ENCODE measurements at places on chromosomes 2 and 18.

- no peak for DNase-seq
These were observed 524.6 kb upstream of the SETBP1 start for GRCh38 chr18:44156126-44156525.

- DNase-seq, result no peak
These were observed 35.0 kb downstream of the NEURL3 start for GRCh38 chr2:96470109-96470508.

- DNase-seq, result no peak
These were observed 19.3 kb downstream of the PDE6D start for GRCh38 chr2:231761735-231762134.

- DNase-seq, result peak; percentile 77
These were observed 106.4 kb downstream of the POLR1A start for GRCh38 chr2:85999061-85999831.

GRCh38 chr2:44684559-44684958 is 256.9 kb upstream of the SIX3 start:
- DNase-seq, result no peak

DNA sequence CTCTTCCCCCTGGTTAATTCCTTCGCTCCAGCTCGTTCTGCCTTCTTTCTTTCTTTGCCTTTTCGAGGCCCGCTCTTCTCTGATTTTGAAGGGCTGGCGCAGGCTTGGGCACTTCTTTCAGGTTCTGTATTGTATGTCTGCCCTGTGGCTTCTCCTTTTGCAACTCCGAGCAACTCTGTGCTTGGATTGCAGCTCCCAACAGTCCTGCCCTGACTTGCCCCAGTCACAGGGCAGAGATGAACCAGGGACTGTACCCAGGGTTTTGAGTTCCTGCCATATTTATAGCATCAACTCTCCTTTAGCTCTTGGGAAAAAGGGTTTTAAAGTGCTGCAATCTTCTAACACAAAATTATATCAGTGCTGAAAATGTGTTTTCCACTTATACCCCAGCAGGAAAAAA is 31.1 kb upstream of the CD8A start:
- no peak for DNase-seq

DNA sequence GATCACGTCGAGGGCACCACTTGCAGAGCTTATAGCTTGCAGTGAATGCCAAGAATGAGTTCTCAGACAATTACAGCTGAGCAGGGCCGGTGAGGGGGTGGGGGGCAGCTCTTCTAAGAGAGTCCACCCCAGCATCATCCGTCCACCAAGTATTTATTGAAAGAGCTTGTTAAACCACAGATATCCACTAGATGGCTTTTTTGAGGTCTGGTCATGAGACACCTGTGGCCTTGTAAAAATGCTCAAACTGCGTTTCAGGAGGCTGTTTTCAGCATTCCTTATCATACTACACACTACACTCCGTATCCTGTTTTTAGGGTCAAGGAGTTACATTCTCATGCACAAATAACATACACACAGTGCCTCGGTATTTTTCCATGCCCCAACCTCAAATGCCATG is 51.5 kb downstream of the DNAJC10 start:
- DNase-seq, result peak; percentile 10

- DNase-seq, result no peak
These were observed 98.3 kb upstream of the LDLRAD4 start for GRCh38 chr18:13120255-13120654.

- no peak for DNase-seq
These were observed 9.7 kb downstream of the SNED1 start for GRCh38 chr2:241007880-241008710.

DNA sequence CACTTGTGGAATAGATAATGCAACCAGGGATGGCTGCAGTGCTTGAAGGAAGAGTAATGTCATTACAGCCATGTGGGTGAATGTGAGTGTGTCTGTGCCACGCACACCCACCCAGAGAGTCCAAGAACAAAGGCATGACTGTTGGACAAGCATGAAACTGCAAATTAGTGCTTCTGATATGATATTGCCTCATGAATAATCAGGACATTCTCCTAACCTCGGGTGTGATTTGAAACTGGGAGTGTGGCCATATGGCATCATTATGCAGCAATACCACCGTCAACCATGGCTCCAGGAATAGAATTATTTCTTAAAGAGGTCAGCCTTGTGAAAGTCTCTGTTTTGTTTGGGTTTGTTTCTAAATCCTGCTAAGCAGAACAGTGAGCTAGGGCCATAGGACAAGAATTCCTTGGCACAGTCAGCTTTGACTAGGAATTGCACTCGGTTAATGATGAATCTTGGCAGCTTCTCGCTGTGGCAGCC is 678.0 kb upstream of the RAB6C start:
- no peak for DNase-seq

DNA sequence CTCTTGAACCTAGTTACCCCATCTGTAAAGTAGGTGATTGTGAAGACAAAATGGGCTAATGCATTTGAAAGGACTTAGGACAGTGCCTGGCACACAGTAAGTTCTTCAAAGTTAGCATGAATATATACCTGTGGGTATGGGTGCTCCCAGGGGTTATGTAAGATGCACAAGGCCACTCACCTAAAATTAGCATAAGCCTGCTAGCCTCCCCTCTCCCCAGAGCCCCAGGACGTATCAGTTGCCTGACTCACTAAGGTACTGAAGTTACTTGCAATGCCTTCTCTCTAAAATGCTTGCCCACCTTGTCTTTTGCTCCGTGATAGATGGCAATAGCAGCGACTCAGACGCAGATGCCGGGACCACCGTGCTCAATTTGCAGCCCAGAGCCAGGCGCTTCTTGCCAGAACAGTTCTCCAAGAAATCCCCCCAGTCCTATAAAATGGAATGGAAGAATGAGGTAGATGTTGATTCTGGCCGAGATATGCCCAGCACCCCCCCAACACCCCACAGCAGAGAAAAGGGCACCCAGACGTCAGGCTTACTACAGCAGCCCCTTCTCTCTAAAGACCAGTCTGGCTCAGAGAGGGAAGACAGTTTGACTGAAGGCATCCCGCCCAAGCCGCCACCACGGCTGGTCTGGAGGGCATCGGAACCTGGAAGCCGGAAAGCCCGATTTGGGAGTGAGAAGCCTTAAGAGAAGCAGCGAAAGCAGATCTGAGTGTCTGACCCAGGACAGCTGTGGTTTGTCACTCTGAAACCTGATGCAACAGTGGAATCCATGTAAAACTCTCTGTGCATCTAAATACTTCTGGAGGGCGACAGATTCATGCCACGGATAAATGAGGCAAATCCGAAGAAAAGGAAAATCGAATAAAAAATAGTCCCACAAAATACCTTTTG is 53.8 kb upstream of the TMEM182 start:
- no peak for DNase-seq

DNA sequence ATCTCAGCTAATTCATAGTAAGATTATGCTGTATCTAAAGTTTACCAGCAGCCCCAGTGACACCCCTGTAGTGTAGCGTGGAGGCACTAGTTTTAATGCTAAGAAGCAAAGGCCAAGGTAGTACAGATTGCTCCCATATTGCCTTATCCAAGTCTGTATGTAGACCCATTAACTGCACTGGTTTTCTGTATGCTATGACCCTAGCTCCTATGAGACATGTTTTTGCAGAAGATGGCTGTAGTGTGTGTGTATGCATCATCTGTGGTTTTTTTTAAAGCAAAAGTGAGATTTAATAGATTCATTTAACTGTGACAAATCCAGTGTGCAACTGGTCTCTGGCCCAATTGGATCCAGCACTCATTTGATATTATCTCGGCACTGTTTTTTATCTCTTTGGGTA is 86.5 kb downstream of the HAUS1 start:
- DNase-seq, result no peak

DNA sequence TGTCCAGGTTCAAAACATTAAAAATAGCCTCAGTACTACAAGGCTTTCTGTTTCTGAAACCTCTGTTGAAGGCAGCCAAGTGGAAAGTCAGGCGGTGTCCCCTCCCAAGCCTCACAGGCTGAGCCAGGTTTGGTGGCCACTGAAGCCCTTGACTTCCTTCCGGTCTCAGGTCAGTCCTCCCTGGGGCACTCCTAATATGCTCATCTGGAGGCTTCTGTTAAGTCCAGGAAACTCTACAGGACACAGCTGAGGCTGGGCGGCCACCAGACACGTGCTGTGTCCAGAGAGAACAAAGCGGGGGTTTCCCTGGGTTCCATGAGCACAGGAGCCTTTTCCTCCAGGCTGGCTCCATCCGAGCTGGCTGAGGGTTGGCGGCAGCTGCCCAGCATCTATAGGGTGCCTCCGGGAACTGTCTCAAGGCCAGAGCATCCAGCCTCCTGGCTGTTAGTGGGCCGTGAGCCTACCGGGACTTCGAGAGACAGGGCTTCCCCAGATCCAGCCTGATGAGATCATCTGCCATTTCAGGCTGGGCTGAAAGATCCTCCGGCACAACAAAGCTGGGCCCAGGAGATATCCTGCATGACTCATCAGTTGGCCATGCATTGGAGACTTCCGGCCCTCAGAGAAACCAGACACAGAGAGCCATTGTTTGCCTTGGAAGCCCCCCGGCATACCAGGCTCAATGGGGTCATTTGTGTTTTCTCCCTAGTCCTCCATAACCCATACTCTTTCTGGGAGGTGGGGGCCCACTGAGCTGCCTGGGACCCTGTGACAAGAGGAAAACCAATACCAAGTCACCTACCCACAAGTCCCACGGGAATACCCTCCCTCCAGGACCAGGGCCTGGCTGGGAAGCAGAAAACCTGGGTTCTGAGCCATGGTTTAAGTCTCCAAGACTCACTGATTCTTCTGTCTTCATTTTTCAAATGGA is 71.7 kb downstream of the HS1BP3 start:
- DNase-seq, result no peak

- DNase-seq, result no peak
These were observed 37.9 kb upstream of the ASB1 start for GRCh38 chr2:238388794-238389193.

DNA sequence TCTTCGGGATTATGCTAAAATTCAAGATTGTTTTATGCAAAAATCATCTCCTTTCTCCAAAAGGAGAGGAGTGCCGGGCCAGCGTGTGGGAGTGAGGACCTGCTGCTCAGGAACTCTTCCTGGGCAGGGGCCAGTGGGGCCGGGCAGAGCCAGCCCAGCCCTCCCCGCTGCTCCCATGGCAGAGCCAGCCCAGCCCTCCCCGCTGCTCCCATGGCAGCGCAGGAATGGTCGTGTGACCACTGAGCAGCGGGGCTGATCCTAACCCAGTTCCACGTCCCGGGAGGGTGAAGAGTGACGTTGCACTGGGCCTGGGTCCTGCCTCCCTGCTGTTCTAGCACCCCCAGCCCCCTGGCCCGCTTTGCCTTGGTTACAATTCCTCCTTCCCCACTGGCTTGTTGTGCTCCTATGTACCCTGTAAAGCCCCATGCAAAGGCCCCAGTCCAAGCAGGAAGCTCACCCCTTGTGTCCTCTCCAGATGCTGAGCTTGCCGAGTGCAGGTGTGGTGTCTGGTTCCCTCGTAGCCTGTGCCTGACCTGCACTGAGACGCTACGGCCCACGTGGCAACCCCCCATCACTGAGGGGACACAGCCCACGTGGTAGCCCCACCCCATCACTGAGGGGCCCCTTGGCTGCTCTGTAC is 11.4 kb upstream of the NEU4 start:
- DNase-seq, result no peak

- DNase-seq, result no peak
These were observed 74.2 kb downstream of the TNS1 start for GRCh38 chr2:217928324-217929181.

- DNase-seq, result no peak
These were observed 473.3 kb downstream of the FBXO15 start for GRCh38 chr18:73674125-73674865.

- no peak for DNase-seq
These were observed 614.3 kb downstream of the ZEB2 start for GRCh38 chr2:143905587-143905986.

DNA sequence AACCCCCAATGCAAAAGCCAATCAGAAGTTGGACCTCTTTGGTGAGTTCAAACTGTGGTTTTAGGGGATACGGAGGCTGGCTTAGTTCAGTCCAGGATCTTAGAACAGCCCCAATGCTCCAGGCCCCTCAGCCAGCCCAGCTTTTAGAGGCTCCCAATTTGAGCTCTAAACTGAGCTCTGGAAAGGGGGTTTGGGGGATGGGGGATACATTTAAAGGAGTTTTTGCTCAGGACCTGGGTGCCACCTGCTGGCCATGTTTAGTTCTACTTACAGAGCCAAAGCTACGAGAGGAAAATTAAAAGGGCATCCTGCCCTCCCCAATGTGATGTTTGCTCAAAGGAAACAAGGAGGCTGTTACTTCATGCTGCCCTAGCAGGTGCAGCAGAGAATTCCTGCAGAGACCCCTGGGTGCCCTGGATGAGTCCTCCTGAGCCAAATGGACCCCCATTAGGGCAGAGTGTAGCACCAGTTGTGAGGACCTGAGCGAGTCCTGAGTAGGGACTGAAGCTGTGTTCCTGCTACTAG is 15.9 kb upstream of the TMEM214 start:
- DNase-seq, result peak; percentile 53

GRCh38 chr18:79093986-79094385 is 24.8 kb downstream of the ATP9B start:
- DNase-seq, result no peak

GRCh38 chr2:201472411-201472810 is 20.9 kb downstream of the STRADB start:
- DNase-seq, result no peak

DNA sequence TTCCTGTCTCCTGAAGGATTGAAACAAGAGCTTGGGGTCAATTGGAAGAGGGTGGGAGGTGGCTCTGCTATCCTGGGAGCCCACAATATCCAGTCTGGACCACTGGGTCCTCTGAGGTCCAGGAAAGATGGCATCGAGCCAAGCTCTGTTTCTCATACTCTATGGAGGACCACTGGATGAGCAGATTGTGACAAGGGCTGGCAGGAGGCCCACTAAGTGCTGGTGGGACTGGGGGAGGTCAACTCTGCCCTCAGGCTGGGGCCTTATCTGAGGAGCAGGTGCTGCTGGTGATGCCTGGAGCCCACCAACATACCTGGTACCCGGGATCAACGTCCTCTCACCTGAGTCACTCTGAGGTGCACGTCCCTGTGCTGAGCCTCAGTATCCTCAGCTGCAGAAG is 142.4 kb downstream of the NDUFA10 start:
- DNase-seq, result no peak

DNA sequence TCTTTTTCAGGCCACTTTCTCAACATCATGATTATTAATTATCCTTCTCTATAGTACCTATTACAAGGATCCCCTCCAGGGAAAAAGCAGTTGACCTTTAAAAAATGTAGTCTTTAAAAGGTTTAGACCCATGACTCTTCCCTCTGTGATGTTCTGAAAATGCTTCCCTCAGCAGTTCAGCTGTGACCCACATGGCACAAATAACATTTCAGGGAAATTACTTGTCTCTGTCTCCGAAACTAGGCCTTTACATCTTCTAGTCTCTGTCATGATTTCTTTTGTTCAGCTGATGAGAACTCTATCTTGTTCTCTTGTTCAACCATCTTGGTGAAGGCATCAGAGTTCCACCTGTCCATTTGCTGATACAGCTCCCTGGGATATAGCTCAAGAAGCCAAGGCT is 28.3 kb downstream of the LGALSL start:
- DNase-seq, result no peak

DNA sequence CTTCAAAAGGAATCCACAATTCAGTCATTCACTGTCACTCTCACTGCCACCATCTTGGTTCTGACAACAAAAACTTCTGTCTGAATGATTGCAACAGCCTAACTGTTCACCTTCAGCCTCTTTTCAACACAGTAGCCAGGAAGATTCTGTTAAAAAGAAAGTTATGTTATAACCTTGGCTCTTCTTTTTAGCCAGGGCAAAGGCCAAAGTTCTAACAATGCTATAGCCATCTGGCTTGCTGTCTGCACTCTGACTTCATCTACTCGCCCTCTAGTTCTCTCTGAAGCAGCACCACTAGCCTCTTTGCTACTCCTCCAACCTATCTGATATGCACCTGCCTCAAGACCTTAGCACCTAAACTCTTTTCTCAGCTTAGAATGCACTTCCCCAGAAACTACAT is 158.5 kb downstream of the ZNF385B start:
- DNase-seq, result peak; percentile 13

- DNase-seq, result peak; percentile 44
These were observed 64.0 kb downstream of the MBP start for GRCh38 chr18:77068321-77069312.
